ENCODE measurements at places on chromosomes 2 and 18.

- H3K27me3 ChIP-seq: no peaks in the 10 kb centered on the region
- DNase-seq: no peak
- H3K27ac ChIP-seq: no peak overlapping the region
- H3K4me1 ChIP-seq: no peaks in the 10 kb centered on the region
Observed at GRCh38 chr18:56323673-56324072, 314.7 kb downstream of the TXNL1 start.

GRCh38 chr18:63161761-63162195 is 157.8 kb downstream of the BCL2 start:
- DNase-seq: peak; percentile 80
- peaks cover 43% of the 10 kb centered on the region for H3K36me3 ChIP-seq
- peak overlapping the region; percentile 71 for H3K4me3 ChIP-seq
- peaks cover 86% of the 10 kb centered on the region for H3K4me1 ChIP-seq
- peak overlapping the region; percentile 99 for H3K27ac ChIP-seq
- H3K27me3 ChIP-seq: no peaks in the 10 kb centered on the region

GRCh38 chr18:75314117-75314516 is 103.5 kb downstream of the TSHZ1 start:
- H3K4me1 ChIP-seq: no peaks in the 10 kb centered on the region
- peaks cover 3% of the 10 kb centered on the region for H3K27me3 ChIP-seq
- no peak overlapping the region for H3K27ac ChIP-seq
- no peaks in the 10 kb centered on the region for H3K36me3 ChIP-seq
- no peak for DNase-seq

DNA sequence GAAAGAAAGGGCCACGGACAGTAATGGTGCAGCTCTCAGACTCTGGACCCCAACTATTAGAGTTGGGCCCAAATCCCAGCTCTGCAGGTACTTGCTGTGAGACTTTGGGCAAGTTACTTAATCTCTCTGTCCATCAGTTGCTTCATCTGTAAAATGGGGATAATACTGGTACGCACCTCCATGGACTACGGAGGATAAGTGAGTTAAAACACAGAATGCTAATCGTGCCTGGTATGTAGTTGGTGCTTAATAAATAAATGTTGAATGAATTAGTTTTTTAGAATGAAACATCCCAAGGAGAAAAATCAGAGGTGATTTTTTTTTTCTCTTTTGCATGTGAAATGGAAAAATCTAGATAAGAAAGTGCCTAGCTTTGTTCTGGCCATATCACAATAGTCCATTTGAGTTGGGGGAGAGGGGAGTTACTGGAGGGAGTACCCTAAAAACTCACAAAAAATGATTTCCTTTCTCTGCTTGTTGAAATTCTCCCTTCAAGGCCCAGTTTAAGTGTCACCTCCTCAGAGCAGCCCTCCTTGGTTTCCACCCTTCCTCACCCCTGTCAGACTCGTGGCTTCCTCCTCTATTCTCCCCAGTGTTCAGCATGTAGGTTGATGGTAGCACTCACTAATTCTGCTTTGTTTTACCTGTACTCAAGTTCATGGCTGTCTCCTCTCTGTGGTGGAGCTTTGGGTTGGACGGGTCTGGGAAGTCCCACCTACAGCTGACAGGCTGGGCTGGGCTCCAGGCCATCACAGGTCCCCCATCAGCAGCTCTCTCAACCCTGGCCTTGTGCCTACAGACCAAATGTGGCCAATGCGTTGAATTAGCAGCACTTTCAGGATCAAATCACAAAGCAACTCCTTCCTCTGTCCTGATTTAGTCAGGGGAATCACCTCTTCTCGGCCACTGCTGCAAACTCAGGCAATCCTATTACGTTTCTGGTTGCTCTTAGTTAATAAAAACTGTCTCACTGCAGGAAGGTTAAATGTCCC is 92.8 kb upstream of the TAF1B start:
- DNase-seq: no peak
- H3K36me3 ChIP-seq: no peaks in the 10 kb centered on the region
- no peak overlapping the region for H3K4me3 ChIP-seq
- H3K27me3 ChIP-seq: peaks cover 9% of the 10 kb centered on the region
- H3K4me1 ChIP-seq: peaks cover 47% of the 10 kb centered on the region

- H3K27ac ChIP-seq: no peak overlapping the region
- H3K4me1 ChIP-seq: no peaks in the 10 kb centered on the region
- no peak overlapping the region for H3K4me3 ChIP-seq
- no peak for DNase-seq
Observed at GRCh38 chr2:43110442-43110871, 115.9 kb downstream of the ZFP36L2 start.

DNA sequence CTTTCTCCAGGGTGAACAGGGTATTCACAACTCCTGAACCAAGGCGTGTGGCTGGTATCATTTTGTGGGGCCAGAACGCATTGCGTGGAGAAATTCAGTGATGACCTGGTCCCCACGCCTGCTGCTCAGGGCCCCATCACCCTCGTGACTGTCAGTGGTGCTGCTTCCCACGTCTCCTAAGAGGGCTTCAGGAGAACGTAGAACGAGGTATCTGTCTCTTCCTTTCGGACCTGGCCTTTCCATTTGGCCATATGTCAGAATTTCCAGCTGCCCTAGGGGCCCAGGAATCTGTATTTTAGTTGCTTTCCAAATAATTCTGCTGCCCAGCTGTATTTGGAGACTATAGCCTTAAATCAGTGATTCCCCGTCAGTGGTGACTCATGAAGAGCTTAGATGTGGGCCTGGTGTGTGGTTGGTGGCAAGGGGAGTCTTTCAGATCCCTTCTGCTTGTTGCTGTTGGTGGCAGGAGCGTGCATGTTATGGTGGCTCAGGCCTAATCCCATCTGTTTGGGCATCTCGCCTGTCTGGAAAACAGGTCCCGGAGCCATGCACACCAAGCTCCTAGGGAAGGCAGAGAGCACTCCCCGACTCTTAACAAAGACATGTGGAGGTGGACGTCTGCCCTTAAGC is 56.4 kb downstream of the NPAS2 start:
- no peak overlapping the region for H3K4me3 ChIP-seq
- no peak for DNase-seq
- H3K27me3 ChIP-seq: no peaks in the 10 kb centered on the region
- H3K4me1 ChIP-seq: peaks cover 17% of the 10 kb centered on the region
- no peaks in the 10 kb centered on the region for H3K36me3 ChIP-seq

GRCh38 chr2:10810202-10811161 is 2.1 kb downstream of the PDIA6 start:
- peaks cover 6% of the 10 kb centered on the region for H3K27me3 ChIP-seq
- peaks cover 38% of the 10 kb centered on the region for H3K4me1 ChIP-seq
- H3K4me3 ChIP-seq: peak overlapping the region; percentile 89
- H3K27ac ChIP-seq: peak overlapping the region; percentile 92
- H3K36me3 ChIP-seq: peaks cover 51% of the 10 kb centered on the region
- DNase-seq: no peak

- no peaks in the 10 kb centered on the region for H3K4me1 ChIP-seq
- H3K27me3 ChIP-seq: no peaks in the 10 kb centered on the region
- DNase-seq: no peak
- no peaks in the 10 kb centered on the region for H3K36me3 ChIP-seq
- H3K27ac ChIP-seq: no peak overlapping the region
Observed at GRCh38 chr2:119126650-119127049, 31.9 kb downstream of the C1QL2 start.

DNA sequence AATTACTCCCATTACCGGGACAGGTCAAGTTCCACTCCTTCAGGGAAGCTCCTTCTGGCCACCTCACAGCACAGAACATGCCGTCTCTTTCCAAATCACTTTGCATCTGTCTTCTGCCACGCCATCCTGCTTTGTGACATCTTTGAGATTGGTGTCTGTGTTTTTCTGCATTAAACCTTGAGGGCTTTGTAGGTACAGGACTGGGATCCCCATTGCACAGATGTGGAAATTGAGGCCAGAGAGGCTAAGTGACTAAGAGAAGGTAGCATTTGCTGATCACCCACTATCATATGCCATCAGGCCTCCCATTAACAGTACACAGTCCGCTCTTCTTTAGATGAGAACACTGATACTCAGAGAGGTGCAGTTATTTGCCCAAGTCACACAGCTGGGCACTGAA is 9.5 kb upstream of the CYP27C1 start:
- H3K36me3 ChIP-seq: peaks cover 2% of the 10 kb centered on the region
- no peak overlapping the region for H3K27ac ChIP-seq
- H3K4me3 ChIP-seq: no peak overlapping the region
- H3K4me1 ChIP-seq: peaks cover 10% of the 10 kb centered on the region

GRCh38 chr2:31525876-31526275 is 54.9 kb downstream of the SRD5A2 start:
- H3K4me1 ChIP-seq: no peaks in the 10 kb centered on the region
- no peak overlapping the region for H3K4me3 ChIP-seq
- no peak overlapping the region for H3K27ac ChIP-seq
- no peak for DNase-seq
- H3K27me3 ChIP-seq: peaks cover 6% of the 10 kb centered on the region

- no peak overlapping the region for H3K27ac ChIP-seq
- no peaks in the 10 kb centered on the region for H3K36me3 ChIP-seq
- H3K4me3 ChIP-seq: no peak overlapping the region
- no peaks in the 10 kb centered on the region for H3K27me3 ChIP-seq
- H3K4me1 ChIP-seq: no peaks in the 10 kb centered on the region
- DNase-seq: no peak
Observed at GRCh38 chr2:145598434-145598833, 1078.5 kb upstream of the ZEB2 start.

DNA sequence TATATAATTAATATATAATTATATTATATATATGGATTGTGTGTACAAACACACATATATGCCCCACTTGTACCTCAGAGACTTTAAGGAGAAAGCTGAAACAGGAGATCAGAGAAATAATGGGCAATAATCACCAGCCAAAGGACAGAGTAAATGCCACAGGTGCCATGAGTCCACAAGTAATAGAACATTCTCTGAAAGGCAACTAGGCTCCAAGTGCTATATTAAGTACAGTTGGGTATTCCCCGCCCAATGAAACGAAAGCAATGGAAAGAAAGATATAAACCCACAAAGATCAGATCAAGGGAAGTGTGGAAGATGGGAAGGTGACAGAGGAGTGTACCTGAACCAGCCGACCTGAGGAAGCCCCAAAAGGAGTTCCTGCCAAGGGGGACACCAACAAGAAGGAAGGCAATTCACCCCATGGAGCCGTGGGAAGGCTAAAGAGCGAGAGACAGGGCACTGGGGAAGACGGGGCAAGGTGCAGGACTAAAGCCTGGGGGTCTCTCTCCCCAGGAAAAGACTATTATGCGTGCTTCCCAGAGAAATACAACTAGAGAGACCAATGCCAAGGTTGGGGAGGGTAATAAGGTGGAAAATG is 19.0 kb downstream of the DYM start:
- H3K4me1 ChIP-seq: peaks cover 8% of the 10 kb centered on the region
- H3K27me3 ChIP-seq: no peaks in the 10 kb centered on the region
- DNase-seq: no peak
- peaks cover 3% of the 10 kb centered on the region for H3K36me3 ChIP-seq
- H3K27ac ChIP-seq: no peak overlapping the region

GRCh38 chr2:149861034-149861433 is 273.5 kb upstream of the MMADHC start:
- H3K27me3 ChIP-seq: no peaks in the 10 kb centered on the region
- no peaks in the 10 kb centered on the region for H3K36me3 ChIP-seq
- no peak overlapping the region for H3K27ac ChIP-seq
- H3K4me1 ChIP-seq: no peaks in the 10 kb centered on the region
- no peak for DNase-seq

DNA sequence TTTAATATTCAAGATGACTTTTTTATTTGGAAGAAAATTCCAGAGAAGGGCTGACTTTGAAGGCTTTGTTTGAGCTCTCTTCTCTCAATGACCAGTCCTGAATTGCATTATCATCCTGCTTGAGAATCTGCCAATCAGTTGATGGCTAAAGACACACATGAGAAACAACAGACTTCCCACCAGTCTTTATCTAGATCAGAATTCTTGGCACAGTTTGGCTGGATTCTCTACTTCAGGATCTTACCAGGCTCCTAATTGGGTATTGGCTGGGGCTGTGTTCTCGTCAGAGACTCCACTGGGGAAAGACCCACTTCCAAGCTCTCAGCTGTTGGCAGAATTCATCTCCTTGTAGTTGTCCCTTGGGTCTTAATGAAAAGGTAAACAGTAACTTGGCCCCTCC is 86.0 kb downstream of the WDSUB1 start:
- H3K27me3 ChIP-seq: no peaks in the 10 kb centered on the region
- no peaks in the 10 kb centered on the region for H3K36me3 ChIP-seq
- no peak overlapping the region for H3K4me3 ChIP-seq
- peaks cover 6% of the 10 kb centered on the region for H3K4me1 ChIP-seq

GRCh38 chr2:172155752-172156151 is 53.1 kb upstream of the DLX2 start:
- no peak for DNase-seq
- peaks cover 1% of the 10 kb centered on the region for H3K4me1 ChIP-seq
- H3K27me3 ChIP-seq: peaks cover 23% of the 10 kb centered on the region
- no peak overlapping the region for H3K27ac ChIP-seq
- no peak overlapping the region for H3K4me3 ChIP-seq

- peaks cover 47% of the 10 kb centered on the region for H3K36me3 ChIP-seq
- H3K4me3 ChIP-seq: no peak overlapping the region
- peak overlapping the region; percentile 55 for H3K27ac ChIP-seq
- no peak for DNase-seq
Observed at GRCh38 chr2:11203480-11203879, 48.2 kb downstream of the SLC66A3 start.

GRCh38 chr2:205199165-205199850 is 483.0 kb upstream of the NRP2 start:
- H3K27ac ChIP-seq: no peak overlapping the region
- no peak for DNase-seq
- no peaks in the 10 kb centered on the region for H3K36me3 ChIP-seq

DNA sequence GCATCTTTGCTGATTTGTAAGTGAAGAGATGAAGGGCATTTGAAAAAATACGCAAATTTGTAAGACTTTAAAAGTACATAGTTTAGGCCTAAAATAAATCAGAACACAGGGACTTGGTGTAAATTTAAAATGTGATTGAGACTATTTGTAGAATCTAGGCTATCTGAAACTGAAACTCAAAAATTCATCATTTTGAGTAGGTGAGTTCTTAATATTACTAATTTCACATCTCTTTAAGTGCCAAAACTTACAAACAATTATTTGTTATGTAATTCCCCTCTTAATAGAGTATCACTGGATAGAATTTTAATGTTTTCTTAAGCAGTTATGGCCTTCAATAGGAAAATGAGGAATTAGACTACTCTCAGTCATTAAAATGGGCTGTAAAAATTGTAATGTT is 14.0 kb upstream of the HRH4 start:
- peaks cover 4% of the 10 kb centered on the region for H3K27me3 ChIP-seq
- peaks cover 37% of the 10 kb centered on the region for H3K36me3 ChIP-seq
- peaks cover 8% of the 10 kb centered on the region for H3K4me1 ChIP-seq
- DNase-seq: no peak

DNA sequence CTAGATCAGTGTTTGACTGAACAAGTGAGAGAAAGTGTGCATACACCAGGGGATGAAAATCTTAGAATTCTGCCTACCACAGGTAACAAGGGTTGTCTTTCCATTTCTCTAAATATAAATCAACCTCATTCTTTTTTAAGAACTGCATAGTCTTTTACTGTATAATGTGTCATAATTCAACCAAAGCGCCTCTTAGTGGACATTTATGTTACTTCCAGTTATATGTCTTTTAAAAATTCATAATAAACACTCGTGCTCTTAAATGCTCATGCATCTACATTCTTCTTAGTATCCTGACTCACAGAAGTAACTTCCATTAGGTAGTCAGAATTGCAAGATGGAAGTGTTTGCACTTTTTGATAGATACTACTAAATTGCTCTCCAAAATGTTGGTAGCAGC is 76.2 kb downstream of the CHRNA1 start:
- peaks cover 18% of the 10 kb centered on the region for H3K4me1 ChIP-seq
- H3K27me3 ChIP-seq: peaks cover 10% of the 10 kb centered on the region
- no peak for DNase-seq
- H3K27ac ChIP-seq: no peak overlapping the region
- no peak overlapping the region for H3K4me3 ChIP-seq

GRCh38 chr18:64713284-64713683 is 564.4 kb upstream of the LINC00305 start:
- no peaks in the 10 kb centered on the region for H3K36me3 ChIP-seq
- no peaks in the 10 kb centered on the region for H3K4me1 ChIP-seq
- no peak overlapping the region for H3K4me3 ChIP-seq
- H3K27ac ChIP-seq: no peak overlapping the region

Data from activated T-helper 2 cell treated with anti-CD3 and anti-CD28 coated beads, Interferon-gamma antibody, Interleukin-2, Interleukin-4, amounts not matched to agents 10 μg/mL and 5 μg/mL and 100 μg/mL, durations not matched to agents 14 hours and 24 hours and 36 hours (primary cell).